NB4 (cell line): ENCODE measurements at places on chromosomes 13 and 19.
A peak's percentile ranks its signal among the peaks of the same experiment; 100 is the strongest.

GRCh38 chr13:90533866-90534265, 813.6 kb upstream of the MIR17HG start:
- DNase-seq = no peak

DNA sequence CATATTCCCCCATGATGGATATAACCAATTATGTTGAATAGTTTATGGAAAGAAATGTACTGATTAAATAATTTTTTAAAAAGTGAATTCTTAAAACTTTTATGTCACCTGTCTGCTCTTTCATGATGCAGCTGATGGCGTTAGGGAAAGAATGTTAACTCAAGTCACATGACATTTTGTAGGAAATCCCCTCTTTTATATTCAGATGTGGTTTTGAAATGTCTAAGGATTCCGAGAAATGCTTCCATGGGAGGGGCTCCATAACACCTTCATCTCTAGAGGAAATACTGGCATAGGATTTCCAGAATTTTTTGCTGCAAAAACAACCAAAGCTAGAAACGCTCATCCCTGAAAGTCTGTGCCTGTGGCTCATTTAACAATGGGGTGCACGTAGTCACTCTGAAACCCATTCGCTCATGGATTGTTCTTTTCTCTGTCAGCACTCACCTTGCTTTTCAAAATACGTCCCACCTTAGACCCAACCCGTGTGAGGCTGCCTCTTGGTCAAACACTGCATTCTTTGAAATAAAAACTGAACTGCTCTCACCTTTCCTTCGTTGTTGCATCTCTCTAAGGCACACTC, 288.9 kb downstream of the SHISA2 start:
- DNase-seq = no peak

- no peak for DNase-seq
Observed at GRCh38 chr13:42112864-42113263, 64.4 kb downstream of the DGKH start.

GRCh38 chr13:112350300-112350699, 25.9 kb upstream of the SPACA7 start:
- no peak for DNase-seq

DNA sequence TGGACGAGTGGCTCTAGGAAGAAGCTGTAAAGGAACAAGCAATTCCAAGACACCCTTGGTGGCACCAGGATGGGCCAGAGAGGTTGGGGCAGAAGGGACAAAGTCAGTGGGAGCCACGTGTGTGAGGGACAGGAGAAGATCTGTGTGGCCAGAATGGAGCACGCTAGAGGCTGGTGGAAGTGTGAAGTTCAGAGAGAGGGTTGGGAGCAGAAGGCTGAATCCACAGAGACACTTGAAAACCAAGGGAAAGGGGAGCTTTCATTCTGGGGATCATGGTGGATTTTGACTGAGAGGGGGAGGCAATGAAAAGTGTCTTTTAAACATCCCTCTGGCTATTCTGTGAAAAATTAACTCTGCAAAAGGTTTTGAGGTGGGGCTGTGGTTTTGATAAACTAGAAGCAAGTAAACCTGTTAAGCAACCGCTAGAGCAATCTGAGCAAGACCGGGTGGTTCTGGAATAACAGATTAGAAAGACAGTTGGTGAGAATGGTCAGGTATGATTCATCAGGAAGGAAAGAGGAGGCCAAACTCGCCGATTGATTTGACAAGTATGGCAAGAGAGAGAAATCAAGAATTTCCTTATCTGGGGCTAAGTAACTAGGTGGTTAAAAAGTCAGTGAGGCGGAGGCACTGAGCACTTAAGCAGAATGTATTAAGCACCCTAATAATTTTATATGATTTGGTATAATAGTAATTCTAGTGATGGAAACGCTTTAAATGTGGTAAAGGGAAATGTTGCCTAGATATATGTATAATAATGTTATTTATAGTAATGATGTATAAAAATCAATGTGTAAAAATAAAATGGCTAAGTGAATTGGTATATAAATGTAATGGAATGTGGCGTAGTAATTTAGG, 140.0 kb downstream of the MYO16 start:
- peak; percentile 26 for DNase-seq

DNA sequence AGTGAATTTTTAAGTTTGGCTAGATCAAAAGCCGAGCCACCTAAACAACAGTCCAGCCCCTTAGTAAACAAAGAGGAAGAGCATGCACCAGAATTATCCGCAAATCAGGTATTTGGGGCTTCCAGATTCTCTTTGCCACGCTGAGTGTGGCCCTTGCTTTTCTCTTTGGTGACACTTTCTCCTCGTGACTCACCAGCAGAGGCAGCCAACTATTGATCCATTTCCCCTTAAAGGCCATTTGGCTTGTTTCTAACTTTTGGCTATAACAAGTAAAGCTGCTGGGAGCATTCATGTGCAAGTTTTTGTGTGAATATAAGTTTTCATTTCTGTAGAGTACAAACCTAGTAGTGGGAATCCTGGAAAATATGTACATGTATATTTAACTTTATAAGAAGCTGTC, 17.6 kb upstream of the WDR88 start:
- DNase-seq = no peak

DNA sequence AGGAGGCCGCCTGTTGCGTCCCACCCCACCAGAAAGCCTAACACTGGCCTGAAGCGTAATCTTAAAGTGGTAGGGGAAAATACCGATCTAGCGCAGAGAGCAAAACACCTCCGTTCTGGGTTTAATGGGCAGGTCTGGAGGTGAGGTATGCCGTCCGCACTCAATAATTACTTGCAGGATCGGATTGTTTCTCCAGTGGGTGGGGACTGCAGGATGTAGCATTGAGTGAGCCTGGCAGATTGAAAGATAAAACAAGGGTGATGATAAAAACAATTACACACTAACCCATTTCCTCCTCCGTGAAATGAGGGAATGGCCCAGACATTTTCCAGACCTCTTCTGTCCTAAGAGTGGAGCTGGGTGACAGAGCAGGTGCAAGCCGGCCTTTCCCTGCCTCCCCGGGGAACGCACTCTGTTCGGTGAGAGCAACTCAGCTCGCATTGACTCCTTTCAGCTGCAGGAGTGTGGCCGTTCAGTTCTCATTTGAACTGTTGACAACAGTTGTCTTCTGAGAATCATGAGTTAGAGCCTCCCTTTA, 110.2 kb upstream of the DOCK9 start:
- no peak for DNase-seq

DNA sequence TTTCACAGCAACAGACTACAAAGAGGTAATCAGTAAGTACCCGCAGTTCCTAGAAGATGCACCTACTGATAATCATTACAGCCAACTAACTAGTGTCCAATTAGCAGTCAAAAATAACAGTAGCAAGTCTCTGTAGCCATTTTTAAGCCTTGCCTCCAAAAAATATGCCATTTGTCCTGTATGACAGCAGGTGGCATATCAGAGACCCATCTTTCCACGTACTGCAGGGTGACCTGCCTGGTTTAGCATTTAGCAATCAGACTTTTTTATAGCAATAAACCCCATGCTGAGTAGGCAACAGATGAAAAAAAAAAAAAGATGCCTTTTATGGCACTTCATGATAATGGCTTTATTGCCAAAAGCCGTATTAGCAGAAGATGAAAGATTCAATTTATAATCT, 155.3 kb upstream of the LSM14A start:
- DNase-seq = no peak
